Endothelial cell (in vitro differentiated cells): ENCODE measurements at places on chromosomes 6 and 20.

- DNase-seq, result no peak
- no peaks in the 10 kb centered on the region for H3K4me1 ChIP-seq
- no peak overlapping the region for H3K4me3 ChIP-seq
- no peak overlapping the region for H3K27ac ChIP-seq
- H3K27me3 ChIP-seq, result no peaks in the 10 kb centered on the region
- H3K36me3 ChIP-seq, result peaks cover 5% of the 10 kb centered on the region
Observed at GRCh38 chr6:143135797-143136561, 75.3 kb downstream of the AIG1 start.

DNA sequence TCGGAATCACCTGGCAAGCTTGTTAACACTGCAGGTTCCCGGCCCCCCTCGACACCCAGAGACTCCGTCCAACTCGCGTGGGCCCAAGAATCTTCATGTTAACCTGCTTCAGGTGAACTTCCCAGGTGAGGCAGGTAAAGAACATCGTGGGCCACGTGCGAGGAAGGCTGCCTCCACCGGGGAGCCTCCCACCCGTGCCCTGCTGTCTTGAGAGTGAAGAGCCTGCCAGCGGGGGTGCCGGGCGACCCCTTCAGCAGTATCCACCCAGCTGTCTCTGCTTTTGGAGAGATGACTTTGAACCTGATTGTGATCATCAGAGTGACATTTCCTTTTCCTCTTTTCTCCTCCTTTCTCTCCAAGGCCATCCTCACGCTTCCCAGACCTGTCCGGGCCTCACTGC, 22.9 kb upstream of the RTF2 start:
- DNase-seq, result no peak
- H3K36me3 ChIP-seq, result no peaks in the 10 kb centered on the region
- H3K27ac ChIP-seq, result no peak overlapping the region

DNA sequence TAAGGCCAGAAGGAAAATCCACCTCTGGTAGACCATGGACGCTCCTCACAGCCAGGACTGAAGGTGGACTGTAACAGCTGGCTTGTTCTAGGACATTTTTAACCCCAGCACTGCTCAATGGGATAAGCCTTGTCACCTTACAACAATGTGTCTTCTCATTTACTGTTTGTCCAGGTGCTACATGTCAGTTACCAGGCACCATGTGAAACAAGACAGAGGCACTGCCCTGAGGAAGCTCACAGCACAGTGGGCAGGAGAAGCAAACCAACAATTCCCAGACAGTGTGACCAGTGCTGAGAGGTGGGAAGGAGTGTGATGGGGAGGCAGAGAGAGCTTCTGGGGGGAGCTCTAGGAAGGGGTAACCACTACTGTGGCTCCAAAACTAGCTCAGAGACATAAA, 10.7 kb downstream of the SNHG17 start:
- DNase-seq, result no peak
- H3K4me1 ChIP-seq, result no peaks in the 10 kb centered on the region
- peaks cover 4% of the 10 kb centered on the region for H3K27me3 ChIP-seq
- peaks cover 64% of the 10 kb centered on the region for H3K36me3 ChIP-seq

- no peak overlapping the region for H3K4me3 ChIP-seq
- DNase-seq, result peak; percentile 12
- no peaks in the 10 kb centered on the region for H3K27me3 ChIP-seq
- no peaks in the 10 kb centered on the region for H3K36me3 ChIP-seq
- H3K27ac ChIP-seq, result peak overlapping the region; percentile 65
Observed at GRCh38 chr20:10077081-10077471, 42.3 kb downstream of the ANKEF1 start.

DNA sequence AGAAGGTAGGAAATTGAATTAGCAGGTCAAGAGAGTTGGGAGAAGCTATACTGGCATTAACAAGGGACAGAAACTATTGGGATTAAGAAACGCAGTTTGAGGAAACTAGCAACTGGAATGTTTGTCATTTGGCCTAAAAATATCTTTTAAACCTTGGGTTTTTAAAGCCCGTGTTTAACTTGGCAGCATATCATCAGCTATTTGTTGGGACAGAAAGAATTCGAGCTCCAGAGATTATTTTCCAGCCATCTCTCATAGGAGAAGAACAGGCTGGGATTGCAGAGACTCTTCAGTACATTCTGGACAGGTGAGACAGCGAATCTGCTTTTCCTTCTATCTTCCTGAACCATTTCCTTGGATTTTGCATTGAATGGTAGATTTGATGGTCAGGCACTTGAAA, 17.8 kb downstream of the ACTR5 start:
- no peaks in the 10 kb centered on the region for H3K27me3 ChIP-seq
- no peak overlapping the region for H3K27ac ChIP-seq
- no peak for DNase-seq

DNA sequence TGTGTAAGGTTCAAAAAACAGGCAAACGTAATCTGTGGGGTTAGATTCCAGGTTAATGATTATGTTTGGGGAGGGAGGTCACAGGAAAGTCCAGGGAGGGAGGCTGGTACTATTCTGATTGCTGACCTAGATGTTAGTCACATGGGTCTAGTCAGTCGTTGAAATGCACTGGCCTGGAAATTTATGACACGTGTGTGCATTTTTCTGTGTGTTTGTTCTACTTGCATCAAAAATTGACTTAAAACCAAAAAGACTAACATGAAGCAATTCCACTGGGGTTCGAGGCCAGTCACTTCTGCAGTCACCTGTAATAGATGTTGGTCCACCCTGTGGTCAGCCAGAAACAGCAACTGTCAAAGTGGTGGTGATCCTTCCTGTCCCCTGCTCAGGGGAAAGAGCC, 104.2 kb upstream of the MLN start:
- H3K36me3 ChIP-seq, result no peaks in the 10 kb centered on the region
- H3K27me3 ChIP-seq, result peaks cover 12% of the 10 kb centered on the region
- H3K4me3 ChIP-seq, result no peak overlapping the region
- H3K27ac ChIP-seq, result no peak overlapping the region
- DNase-seq, result no peak

GRCh38 chr6:26155061-26155930, 68.1 kb downstream of the HFE start:
- H3K4me1 ChIP-seq, result peaks cover 27% of the 10 kb centered on the region
- H3K27ac ChIP-seq, result peak overlapping the region; percentile 99
- peak; percentile 31 for DNase-seq

DNA sequence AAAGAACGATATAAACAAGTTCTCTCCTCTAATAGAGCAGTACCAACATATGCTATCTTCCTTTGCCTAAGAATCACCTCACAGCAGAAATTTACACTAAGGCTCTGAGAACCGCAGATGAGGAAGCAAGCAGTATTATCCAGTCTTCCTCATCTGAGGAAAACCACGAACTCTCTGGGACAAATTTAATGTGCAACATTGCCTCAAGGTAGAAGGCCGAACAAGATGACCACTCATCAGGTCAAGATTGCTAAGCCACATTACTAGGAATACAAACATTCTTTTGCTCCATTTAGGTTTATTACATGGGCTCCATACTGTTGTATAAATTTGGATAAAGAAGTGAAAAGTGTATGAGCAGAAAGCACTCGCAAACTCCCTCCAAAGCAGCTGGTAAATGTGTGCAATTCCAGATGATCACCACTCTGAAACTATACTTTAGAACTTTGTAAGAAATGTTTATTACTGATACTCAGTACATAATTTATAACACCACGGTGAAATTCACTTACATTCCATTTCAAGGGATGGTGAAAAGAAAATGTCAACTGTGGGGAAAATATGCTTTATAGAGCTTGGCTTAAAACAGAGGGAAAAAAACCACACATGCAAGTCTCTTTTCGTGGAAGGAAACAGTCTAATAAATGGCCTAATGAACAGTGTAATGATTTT, 398.4 kb downstream of the BTBD9 start:
- peaks cover 18% of the 10 kb centered on the region for H3K4me1 ChIP-seq
- DNase-seq, result no peak
- no peak overlapping the region for H3K4me3 ChIP-seq
- no peaks in the 10 kb centered on the region for H3K36me3 ChIP-seq
- no peaks in the 10 kb centered on the region for H3K27me3 ChIP-seq
- no peak overlapping the region for H3K27ac ChIP-seq

DNA sequence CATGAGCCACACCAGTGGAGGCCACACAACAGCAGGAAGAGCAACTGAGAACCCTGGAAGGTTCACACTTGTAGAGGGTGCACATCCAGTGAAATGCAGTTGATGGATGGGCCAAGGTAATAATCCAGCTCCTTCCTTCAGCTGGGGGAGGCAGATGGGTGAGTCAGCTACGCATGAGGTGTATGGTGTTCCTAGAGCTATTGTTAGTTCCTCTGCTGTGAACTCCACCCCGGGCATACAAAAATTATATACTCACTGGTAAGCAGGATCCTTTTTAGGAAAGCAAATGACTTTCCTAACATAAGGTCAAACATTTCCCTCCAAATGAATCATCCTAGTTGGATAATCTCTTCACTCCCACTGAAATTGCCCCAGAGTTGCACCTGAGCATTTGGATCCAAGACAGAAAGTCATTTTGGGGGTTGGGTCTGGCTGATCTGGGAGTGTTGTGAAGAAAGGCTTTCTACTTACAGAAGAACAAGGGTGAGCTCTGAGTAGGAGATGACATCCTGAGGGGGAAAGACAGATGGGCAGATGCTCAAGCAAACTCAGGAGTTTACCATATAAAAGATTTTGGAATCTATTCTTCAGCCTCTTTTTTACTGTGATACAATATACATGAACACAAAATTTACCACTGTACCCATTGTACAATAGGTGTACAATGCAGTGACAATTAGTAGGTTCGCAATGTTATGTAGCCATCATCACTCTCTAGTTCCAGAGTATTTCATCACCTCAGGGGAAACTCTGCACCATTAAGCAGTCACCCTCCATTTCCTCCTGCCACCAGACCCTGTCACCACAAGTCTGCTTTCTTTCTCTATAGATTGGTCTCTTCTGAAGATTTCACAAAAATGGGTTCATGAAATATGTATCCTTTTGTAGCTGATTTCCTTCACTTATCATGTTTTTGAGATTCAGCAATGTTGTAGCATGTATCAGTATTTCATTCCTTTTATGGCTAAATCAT, 11.1 kb downstream of the HLA-F start:
- H3K27me3 ChIP-seq, result peaks cover 2% of the 10 kb centered on the region
- no peak overlapping the region for H3K27ac ChIP-seq
- no peak for DNase-seq
- H3K36me3 ChIP-seq, result no peaks in the 10 kb centered on the region
- no peak overlapping the region for H3K4me3 ChIP-seq
- H3K4me1 ChIP-seq, result no peaks in the 10 kb centered on the region

- DNase-seq, result no peak
- H3K4me1 ChIP-seq, result peaks cover 23% of the 10 kb centered on the region
- H3K4me3 ChIP-seq, result no peak overlapping the region
- peaks cover 18% of the 10 kb centered on the region for H3K36me3 ChIP-seq
Observed at GRCh38 chr6:150894935-150895552, 29.5 kb downstream of the MTHFD1L start.

DNA sequence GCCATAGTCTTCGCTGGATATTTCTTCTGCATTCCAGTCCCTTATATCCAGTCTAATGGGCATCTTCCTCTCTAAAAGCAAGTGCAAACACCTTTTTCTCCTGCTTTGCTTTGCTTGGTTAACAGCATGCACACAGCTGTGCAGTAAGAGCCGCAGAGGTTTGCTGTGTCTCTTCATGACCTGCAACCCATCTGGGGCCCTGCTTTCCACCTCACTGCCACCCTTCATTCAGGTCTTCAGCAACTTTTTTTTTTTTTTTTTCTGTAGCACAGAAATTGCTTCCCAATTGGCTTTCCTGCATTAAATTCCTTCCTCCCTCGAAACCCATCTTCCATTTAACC, 14.4 kb downstream of the NEDD9 start:
- no peak for DNase-seq
- peak overlapping the region; percentile 100 for H3K27ac ChIP-seq
- peaks cover 7% of the 10 kb centered on the region for H3K27me3 ChIP-seq
- no peaks in the 10 kb centered on the region for H3K36me3 ChIP-seq
- peaks cover 56% of the 10 kb centered on the region for H3K4me1 ChIP-seq

GRCh38 chr20:41123631-41124030, 13.7 kb upstream of the PLCG1 start:
- no peaks in the 10 kb centered on the region for H3K27me3 ChIP-seq
- H3K4me3 ChIP-seq, result no peak overlapping the region
- H3K36me3 ChIP-seq, result peaks cover 46% of the 10 kb centered on the region
- H3K27ac ChIP-seq, result no peak overlapping the region

DNA sequence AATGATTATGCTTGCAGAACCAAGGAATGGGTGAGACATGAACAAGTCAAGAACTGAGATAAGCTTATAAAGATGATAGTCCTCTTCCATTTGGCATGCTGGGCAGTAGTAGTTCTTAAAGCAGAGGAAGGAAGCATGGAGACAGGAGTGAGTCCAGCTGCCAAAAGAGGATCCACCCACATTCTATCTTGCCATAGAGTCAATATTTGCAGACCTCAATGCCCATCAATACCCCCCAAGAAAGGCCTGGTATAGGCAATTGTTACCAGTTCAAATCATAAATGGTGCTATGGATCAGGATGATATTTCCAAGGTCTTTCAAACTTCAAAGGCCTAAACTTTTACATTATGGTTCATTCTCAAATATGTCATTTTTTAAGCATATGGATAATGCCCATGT, 4.8 kb downstream of the ARHGAP18 start:
- no peak overlapping the region for H3K27ac ChIP-seq
- peaks cover 65% of the 10 kb centered on the region for H3K4me1 ChIP-seq
- H3K36me3 ChIP-seq, result peaks cover 58% of the 10 kb centered on the region
- H3K27me3 ChIP-seq, result peaks cover 2% of the 10 kb centered on the region

DNA sequence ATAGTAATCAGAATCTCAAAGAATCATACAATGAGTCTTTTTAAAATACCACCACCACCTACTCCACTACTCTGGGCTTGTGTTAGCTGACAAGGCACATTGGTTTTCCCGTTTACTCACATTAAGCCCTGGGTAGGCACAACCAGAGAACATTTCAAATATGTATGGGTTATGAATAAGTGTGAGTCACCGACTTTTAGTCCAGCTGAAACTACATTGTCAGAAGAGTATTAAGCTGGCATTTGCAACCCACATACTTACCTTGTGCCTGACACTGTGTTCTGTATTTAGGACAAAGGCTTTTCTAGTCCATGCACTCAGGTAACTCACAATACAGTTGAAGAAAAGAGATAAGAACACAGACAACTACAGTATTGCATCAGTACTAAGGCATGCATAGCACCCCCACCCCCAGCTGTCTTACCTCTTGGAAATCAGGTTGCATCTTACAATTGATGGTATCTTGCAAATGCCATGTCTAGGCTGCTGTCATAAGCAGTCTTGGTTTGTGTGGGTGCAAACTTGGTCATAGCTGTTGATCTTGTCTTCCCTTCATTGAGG, 40.3 kb upstream of the AHI1 start:
- H3K27me3 ChIP-seq, result peaks cover 4% of the 10 kb centered on the region
- no peak for DNase-seq
- H3K27ac ChIP-seq, result no peak overlapping the region
- no peaks in the 10 kb centered on the region for H3K36me3 ChIP-seq

DNA sequence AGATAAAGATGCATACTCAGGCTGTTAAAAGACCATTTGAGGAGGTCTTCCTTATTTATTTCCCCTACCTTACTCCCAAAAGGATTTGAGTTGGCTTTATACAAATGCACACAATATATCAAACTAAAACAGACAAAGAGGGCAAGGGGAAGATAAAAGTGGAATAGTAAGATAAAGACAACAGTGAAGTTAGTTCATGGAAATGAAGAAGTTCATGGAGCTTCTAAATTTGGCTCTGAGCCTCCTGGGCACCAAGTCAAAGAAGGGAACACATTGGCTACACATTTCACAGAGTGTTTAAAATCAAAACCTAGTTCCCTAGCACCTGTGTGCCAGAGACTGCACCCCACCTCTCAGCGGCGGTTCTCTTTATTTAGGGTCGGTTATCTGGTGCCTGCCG, 25.8 kb upstream of the ARMC2 start:
- no peak overlapping the region for H3K4me3 ChIP-seq
- H3K4me1 ChIP-seq, result no peaks in the 10 kb centered on the region
- H3K27me3 ChIP-seq, result no peaks in the 10 kb centered on the region
- H3K36me3 ChIP-seq, result peaks cover 3% of the 10 kb centered on the region
